CD4-positive, CD25-positive, alpha-beta regulatory T cell (primary cell): ENCODE measurements at places on chromosomes 3 and 15.

DNA sequence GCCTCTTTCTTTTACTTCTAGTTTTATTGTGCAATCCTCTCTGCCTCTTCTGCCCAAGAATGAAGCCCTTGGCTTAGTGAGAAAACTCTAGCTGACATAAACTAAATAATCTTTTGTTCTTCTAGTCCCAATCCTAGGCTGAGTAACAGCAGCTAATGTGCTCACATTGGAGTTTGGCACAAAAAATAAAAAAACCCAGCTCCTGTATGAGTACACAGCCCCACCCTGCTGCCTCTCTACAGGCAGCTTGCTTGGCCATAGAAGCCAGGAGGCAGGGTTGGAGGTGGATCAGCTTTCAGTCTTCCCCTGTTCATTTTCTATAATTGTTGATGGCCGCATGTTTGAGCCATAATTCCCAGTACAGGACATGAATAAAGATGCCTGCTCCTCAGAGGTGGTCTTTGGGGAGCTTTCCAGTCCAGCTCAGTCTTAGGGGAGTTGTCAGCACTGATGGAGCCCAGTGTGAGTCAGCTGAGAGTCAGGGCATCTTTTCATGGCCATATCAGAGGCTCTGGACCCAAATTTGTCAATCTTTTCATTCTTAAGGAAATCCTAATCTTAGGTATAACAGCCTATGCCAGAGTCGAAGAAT is 46.7 kb downstream of the RTP1 start:
- no peak for DNase-seq

DNA sequence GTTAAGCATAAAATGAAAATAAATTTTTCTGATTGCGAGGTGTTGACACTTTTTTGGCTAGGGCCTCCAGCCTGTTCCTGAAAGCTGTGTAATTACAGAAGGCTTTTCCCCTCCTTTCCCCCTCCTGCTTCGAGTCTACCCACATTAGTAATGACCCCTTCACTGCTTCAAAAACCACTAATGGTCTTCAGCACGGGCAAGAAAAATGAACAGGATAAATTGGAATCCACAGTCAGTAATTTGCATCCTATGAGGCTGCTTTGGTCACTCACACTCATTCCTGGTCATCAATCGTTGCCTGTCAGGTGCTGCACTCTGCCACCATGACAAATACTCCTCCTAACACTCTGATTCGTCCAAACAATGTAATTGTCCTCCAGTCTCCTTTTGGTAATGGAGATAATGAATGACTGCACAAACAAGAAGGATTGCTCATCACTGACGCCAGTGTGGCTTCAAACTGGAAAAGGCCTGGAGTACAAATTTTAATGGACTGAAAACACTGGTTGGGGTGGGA is 148.6 kb downstream of the MEIS2 start:
- DNase-seq = no peak

DNA sequence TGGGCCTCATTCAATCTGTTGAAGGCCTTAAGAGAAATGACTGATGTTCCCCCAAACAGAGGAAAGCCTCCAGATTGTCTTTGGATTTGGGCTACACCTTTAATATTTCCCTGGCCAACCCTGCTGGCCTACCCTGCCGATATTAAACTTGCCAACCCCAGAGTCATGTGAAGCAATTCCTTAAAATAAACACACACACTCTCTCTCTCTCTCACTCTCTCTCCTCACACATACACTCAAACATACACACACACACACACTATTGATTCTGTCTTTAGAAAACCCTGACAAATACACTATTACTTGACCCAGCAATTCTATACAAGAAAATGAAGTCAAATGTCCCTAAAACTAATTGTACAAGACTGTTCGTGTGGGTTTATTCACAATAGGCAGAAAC is 109.9 kb upstream of the ST8SIA2 start:
- no peak for DNase-seq

GRCh38 chr3:37920156-37920699 is 58.5 kb downstream of the CTDSPL start:
- no peak for DNase-seq

DNA sequence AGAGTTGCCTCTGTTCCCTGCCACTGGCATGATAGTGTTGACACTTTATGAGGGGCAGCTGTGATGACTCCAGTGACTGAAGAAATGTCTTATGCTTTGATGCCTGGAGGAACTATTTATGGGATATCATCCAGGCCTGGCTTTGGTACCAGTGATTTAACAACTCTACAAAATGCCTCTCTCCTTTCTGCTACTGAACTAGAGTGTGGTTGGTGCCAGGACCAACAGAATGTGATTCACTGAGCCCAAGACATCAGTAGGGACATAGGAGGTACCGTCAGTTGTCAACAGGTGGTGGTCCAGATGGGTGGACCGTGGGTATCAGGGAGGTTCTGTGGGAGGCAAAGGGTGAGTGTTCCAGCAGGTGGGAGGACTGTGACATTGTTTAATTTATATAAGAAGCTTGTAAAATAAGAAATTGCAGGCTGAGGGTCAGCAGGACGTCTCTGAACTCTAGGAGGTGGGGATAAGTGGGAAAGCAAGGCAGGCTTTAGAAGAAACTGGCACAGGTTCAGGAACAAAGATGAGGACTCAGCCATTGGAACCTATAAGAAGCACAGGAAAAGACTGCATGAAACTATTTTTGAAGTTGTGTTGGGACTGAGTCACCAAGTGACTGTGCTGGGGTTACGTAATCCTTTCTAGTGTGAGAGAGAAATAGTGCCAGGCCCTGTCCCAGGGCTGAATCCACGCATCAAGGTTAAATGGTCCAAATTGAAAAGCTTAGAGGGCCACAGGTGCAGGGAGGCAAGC is 28.5 kb upstream of the SLC7A14 start:
- DNase-seq = no peak
